ENCODE measurements at places on chromosomes 11 and 22.

DNA sequence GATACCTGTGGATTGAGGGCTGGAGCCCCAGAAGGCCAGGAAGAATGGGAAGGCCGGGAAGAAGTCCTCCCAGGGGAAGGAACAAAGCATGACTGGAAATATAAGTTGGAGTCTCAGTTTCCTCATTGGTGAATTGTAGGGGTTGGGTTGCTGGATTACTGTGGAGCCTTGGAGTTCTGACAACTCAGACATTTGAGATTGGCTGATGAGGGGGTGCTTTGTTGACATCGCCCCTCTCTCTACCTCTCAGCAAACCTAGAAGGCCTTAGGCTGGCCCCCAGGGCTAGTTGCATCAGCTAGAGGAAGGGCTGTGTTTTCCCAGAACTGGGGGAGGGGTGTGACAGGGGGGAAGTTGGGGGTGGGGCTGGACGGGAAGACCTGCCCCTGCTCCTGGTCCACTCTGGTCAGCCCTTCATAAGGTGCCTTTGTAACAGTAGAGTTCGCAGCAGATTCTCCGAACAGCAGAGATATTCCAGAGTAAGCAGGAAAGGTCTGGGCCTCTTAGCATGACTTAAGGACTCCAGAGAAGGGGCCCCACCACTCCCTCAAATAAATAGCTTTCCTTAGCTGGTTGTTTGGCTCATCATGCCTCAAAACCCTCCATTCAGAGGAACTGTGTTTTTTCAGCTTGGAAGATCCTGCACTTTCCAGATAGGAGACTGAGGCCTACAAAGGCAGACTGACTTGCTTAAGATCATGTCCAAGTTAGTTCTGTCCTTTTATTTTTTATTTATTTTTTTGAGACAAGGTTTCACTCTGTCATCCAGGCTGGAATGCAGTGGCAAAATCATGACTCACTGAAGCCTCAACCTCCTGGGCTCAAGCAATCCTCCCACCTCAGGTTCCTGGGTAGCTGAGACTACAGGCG is 12.5 kb upstream of the THRSP start:
- DNase-seq: peak; percentile 71

DNA sequence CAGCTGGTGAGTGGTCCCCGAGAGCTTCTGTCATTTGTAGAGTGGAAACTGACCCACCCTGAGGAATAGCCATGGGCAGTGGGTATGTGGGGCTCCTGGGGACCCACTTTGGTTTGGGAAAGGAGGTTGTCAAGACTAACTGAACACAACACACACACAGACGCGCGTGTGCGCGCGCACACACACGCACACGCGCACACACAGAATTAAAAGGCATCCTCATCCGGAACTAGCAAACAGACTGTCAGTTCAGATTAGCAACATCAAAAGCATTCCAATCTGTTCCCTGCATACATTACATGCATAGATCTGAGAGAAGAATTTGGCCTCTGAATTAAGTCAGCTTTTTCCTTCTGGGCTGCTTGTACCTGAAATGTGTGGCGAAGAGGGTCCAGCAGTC is 284.7 kb downstream of the ST3GAL4 start:
- no peak for DNase-seq

GRCh38 chr11:47714554-47715081 is 551 bp downstream of the AGBL2 start:
- no peak for DNase-seq

DNA sequence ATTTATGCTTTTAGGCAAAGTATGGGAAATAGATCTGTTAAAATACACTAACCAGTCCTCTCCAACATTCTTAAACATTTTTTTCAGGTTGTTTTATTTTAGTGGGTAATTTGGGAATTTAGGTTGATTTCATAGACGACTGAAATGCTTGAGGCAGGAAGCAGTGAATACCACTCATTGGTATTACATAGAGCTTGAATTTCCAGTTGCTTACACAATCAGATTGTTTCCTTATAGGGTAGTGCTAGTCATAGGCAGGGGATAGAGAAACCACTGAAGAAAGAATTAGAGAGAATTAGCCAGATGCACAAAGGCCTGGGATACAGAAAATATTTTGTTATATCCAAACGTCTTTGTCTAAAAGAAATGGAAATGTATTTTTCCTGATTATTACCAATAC is 23.9 kb upstream of the LYVE1 start:
- peak; percentile 82 for DNase-seq

DNA sequence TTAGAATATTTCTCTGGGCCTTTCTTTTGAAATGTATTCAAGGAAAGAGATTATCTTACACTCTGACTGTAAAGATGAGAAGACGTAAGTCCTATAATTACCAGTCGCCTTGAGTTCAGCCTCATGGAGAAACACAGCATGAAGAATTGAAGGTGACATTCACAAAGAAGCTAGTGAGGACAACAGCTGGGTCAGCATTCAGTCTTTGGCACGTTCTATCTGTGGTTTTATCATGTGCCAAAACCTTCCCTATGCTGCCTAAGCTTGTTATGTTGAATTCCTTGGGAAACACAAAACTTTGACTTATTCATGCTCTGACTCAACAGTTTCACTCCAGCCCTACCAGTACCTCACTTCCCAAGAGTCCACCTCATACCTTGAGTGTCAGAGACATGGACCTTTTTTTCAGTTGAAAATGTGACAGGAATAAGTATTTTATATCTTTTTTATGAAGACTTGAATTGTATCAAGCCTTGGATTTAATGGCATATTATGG is 198.8 kb upstream of the KIRREL3 start:
- DNase-seq: peak; percentile 34

Data from astrocyte of the hippocampus (primary cell).